Activated T-cell treated with anti-CD3 and anti-CD28 coated beads for 1 hour (primary cell): ENCODE measurements at places on chromosomes 4 and X.

DNA sequence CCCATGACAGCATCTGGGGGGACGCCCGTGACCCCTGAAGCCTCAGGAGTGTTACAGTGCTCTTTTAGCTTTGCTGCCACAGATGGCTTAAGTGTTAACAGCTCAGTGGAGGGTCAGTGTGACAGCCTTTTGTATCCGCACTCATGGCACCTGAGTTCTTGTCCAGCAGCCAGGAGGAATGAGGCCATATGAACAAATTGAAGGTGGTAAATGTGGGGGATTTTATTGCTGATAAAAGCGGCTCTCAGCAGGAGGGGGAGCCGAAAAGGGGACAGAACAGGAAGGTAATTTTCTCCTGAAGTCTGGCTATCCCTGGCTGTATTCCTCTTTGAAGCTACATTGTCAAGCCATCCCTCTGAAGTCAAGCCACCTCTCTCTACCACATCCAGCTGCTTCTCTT, 441.0 kb downstream of the RAPGEF2 start:
- DNase-seq, result no peak

- DNase-seq, result no peak
Measured at GRCh38 chr4:123398853-123399626, 2.4 kb downstream of the SPRY1 start.

GRCh38 chr4:108035691-108036090, 46.0 kb downstream of the HADH start:
- DNase-seq, result no peak

DNA sequence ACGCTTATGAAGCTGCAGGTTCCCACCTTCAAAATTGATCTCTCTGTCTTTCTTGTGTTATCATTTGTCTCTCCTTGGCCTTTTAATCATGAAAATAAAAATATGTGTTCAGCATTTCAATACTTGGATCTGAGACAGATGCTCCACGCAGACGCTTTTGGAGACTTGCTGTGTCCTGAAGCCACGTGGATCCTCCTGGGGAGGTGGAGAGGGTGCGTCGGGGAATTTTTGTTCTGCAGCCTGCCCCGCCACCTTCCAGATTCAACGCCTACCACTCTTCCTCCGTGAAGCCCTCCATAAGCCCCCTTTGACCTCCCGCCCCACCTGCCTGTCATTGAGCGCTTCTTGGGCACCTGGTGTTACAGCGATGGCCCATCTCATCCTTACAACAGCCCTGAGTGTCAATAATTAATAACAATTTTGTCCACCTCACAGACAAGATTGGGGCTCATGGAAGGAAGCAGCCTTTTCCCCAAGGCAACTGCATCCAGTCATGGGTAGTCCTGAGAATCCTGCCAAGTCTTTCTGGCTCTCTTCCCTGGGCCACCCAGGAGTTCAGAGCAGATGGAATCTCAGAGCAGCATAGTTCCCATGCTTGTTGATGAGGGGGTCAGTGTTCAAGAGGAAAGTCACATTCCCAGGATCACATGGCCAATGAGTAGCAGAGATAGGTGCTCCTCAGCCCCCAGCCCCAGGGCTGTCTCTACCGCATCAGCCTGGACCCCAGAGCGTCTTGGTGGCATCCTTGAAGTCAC, 172.6 kb upstream of the PSAPL1 start:
- no peak for DNase-seq

GRCh38 chr4:137611998-137612700, 79.9 kb upstream of the PCDH18 start:
- no peak for DNase-seq

- DNase-seq, result no peak
Measured at GRCh38 chrX:135432453-135432852, 10.7 kb downstream of the SMIM10L2A start.

GRCh38 chr4:145882604-145883003, 56.0 kb downstream of the ZNF827 start:
- no peak for DNase-seq

- DNase-seq, result no peak
Measured at GRCh38 chrX:114500622-114501021, 83.3 kb upstream of the HTR2C start.

DNA sequence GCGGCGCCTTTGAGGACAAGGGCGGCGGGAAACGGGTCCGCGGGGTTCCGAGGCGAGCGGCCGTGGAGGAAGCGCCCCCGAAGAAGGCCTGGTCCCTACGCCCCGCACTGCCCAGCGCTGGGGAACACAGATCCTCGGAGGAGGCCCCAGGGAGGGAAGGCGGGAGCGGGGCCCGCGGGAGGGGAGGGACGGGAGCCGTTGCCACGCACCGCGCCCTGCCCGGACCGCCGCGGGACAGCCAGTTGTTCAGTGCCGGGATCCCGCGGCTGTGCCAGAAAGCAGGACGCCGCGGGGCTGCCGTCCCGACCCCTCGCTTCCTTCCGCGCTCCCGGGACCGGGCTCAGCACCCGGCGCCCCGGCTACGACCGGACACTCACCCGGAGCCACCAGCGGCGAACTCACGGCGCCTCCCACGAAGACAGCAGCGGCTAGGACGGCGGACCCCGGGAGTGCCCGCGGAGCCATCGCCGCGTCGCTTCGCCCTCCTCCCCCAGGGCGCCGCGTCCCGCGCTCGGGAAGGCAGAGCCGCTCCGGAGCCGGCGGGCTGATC, 278 bp downstream of the RELL1 start:
- peak; percentile 42 for DNase-seq

DNA sequence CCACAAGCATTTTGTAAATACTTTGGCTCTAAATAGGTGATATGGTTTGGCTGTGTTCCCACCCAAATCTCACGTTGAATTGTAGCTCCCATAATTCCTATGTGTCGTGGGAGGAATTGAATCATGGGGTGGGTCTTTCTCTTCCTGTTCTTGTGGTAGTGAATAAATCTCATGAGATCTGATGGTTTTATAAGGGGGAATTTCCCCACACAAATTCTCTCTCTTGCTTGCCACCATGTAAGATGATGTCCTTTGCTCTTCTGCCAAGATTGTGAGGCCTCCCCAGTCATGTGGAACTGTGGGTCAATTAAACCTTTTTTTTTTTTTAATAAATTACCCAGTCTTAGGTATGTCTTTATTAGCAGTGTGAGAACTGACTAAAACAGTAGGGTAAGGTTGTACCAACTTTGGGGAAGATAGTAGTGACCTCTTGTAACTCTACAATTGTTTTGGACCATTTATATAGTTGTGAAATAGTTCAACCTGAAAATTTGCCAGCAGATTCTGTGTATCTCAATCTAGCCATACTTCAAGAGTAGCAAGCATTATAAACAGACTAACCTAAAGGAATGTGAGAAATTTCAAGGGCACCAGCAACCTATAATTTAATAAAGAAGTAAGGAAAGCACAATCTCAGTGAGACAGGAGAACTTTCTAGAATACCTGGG, 727.8 kb downstream of the GRID2 start:
- no peak for DNase-seq

DNA sequence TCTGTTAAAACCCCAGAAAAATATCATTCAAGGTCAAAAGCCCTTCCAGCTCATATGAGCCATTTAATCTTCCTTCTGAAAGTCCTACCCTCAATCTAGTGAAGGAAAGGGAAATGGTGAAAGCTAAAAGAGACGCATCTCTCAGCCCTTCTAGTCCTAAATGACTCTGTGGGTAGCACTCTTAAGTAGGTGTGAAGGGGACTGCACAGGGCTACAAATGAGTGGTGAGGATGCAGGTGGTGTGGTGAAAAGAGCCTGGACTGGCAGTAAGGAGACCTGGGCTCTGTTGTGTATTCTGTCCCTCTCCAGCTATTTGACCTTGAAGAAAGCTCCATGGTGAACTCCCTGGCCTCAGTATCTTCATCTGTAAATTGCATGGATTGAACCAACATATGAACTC, 671.8 kb upstream of the DIPK2B start:
- DNase-seq, result no peak

DNA sequence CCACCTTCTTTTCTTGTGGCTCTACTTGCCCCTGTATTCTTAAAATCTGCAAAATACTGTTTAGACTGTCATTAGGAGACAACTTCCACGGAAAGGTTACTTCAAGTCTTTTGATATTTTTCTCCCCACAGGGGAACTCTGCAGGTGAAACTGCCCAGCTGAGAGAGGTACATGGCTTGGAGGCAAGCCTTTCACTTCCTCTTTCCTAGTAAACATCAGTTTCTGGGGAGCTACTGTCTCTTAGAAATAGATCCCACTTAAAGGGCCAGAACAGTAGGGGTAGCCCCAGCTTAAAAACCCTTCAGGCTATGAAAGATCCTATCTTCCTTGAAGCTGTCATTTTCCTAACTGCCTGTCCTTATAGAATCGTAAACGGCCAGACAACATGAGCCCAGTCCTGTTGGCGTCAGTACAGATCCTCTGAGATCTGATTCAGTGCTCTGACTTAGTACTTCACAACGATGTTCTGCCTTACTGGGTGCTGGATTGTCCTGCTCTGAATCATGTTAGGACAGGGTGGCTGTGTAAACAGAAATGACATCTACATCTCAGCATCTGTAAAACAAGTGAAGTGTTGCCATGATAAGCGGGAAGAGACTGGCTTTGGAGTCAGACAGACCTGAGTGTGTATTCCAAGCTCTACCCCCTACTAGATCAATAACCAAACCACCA, 102.1 kb downstream of the ITIH6 start:
- DNase-seq, result no peak

GRCh38 chr4:38577462-38577861, 86.5 kb upstream of the KLF3 start:
- DNase-seq, result no peak

- no peak for DNase-seq
Measured at GRCh38 chr4:170109586-170110284, 20.0 kb upstream of the AADAT start.

DNA sequence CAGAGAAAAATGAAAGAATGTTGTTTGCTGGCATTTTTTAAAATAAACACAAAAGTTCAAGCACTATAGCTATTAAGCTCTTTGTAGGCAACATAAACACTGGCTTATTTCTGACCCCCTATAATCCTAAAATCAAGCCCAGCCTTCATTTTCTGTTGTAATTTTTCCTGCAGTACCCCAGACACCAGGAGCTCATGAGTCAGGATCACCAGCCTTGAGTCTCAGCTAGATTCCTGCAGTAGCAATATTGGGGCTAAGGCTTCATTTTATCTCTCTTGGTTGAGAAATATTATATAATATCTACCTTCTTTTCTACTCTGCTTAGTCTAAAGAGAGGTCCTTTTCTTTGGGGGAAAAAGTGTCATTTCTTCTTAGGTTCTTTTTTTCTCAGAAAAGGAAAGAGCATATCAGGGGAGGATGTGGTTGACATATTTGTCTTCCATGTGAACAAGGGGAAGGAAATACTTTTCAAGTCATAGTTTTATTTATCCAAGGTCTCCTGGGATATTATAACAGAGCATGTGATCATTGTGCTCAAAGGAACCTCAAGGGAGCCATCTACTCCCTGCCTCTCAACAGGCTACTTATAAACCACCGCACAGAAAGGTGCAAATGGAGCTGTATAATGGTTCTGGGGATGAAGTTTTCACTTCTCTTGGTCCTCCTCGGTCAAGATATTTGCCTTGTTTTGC, 678.3 kb upstream of the NR3C2 start:
- DNase-seq, result no peak

- DNase-seq, result no peak
Measured at GRCh38 chr4:40055511-40055862, 1.2 kb upstream of the N4BP2 start.

GRCh38 chr4:30429813-30430761, 290.1 kb upstream of the PCDH7 start:
- DNase-seq, result no peak

DNA sequence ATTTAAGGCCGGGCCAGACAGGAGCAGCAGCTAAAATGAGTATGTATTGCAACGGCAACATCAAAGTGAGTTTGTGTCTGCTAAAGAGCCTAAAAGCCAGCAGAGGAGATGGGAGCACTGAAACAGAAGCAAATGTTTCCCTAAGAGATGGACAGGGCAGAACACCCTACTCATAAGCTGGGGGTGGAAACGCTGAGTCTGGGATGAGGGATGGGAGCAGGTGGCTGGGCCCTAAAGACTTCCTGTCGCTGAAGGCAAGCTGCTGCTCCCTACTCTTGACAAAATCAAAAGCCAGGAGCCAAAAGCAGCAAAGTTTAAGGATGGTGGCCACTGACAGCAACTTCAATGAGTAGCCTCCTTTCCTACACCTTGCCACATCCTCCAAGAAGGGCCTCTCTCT, 40.6 kb upstream of the NAP1L5 start:
- no peak for DNase-seq

- DNase-seq, result no peak
Measured at GRCh38 chrX:132999209-132999608, 40.8 kb upstream of the HS6ST2 start.

DNA sequence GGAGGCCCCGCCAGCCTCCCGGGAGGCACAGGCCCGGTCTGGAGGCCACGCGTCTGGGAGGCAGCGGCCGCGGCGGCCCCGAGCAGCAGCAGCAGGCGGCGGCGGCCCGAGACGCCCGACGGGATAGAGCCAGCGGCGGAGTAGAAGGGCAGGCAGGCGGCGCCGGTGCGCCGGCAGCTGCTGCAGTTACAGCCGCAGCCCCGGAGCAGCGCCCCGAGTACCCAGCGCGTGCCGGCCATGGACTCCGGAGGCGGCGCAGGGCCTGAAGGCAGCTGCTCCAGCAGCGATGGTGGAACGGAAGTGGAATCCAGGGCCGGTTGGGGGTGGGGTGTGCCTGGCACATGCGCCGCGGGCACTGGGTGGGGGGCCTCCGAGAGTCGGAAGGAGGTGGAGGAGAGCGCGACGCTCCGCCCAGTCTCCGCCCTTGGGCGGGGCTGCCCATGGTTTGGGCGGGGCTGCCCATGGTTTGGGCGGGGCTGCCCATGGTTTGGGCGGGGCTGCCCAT, at the start of gene GRSF1:
Gene GRSF1, minus strand, starts transcription at position 302 of the 505 bp plus-strand sequence. Its CDS starts 63 bp downstream, at position 239.
- DNase-seq, result peak; percentile 92

- no peak for DNase-seq
Measured at GRCh38 chrX:63466690-63467089, 115.6 kb upstream of the SPIN4 start.

DNA sequence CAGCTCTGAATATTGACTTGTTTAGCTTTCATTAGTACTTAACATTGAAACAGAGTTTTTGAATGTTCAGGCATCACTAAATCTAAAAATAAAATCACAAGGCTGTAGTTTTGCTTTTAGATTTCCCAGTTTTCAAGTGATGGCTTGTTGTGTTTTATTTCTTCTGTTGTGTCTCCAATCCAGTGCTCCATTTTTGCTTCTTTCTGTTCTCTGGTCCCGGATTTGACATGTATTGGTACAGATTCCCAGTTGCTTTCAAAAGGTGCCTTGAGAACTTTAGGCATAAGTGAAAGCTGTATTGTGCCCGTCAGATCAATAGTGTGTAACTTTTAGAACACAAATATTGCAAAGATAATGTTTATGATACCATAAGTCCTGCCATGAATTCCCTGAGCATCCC, 53.2 kb downstream of the ARHGAP10 start:
- DNase-seq, result no peak

DNA sequence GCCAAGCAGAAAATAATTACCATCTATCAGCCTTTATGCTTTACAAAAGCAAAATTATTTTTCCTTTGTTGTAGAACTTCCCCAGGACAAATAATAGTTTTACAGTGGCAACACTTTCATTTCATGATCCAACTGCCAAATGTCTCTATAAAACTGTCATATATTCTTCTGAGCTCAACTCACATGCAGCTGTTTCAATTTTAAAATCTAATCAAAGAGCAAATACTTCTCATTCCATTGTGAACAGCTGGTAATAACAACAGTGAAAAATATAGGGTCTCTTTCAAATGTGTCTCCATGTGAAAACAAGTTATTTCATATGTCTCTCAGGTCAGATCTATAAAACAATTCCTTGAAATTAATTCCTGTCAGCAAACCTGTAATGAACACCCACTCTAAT, 270.6 kb upstream of the SLC7A11 start:
- no peak for DNase-seq
